ELF-1 (cell line): ENCODE measurements at places on chromosomes 3 and 15.

GRCh38 chr3:149270180-149270579, 48.6 kb upstream of the CP start:
- DNase-seq, result no peak

DNA sequence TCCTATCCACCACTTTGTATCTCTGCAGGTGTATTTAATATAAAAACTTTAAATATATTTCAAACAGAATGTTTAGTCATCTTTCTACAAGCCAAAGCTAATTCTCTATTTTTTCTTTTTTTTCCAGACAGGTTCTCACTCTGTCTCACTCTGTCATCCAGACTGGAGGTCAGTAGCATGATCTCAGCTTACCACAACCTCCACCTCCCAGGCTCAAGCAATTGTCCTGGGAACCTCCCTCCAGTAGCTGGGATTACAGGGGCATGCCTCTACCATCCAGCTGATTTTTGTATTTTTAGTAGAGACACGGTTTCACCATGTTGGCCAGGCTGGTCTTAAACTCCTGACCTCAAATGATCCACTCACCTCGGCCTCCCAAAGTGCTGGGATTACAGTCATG, 202.6 kb downstream of the VGLL3 start:
- no peak for DNase-seq

- no peak for DNase-seq
These were observed 352.4 kb upstream of the ZNF385D start for GRCh38 chr3:22103423-22103822.

- DNase-seq, result no peak
These were observed 49.0 kb upstream of the FURIN start for GRCh38 chr15:90819390-90819789.

- no peak for DNase-seq
These were observed 42.7 kb upstream of the CCK start for GRCh38 chr3:42308651-42309050.

GRCh38 chr3:46466273-46466672, 1.6 kb upstream of the LTF start:
- DNase-seq, result no peak

- DNase-seq, result no peak
These were observed 128.0 kb upstream of the PRICKLE2 start for GRCh38 chr3:64353226-64353625.

DNA sequence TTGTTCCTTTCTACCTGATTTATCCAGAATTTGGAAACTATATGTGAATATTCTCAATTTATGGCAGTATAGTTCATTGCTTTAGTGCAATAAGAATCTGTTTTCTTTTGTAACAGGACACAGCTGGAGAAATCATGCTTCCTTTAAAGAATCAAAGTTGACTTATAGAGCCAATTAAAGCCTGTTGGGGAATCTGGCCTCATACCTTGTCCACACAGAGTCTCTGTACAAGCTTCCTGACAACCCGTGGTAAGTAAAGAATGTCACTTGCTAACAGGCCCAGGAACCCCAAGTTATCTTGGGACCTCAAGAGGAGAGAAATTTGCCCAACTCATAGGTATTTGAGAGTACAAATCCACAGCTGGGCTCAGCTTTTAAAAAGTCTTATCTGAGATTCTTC, 10.2 kb downstream of the ZNF445 start:
- DNase-seq, result no peak
